ENCODE measurements at places on chromosomes 2 and 18.

- no peak for DNase-seq
Observed at GRCh38 chr2:38636069-38636468, 29.8 kb upstream of the GALM start.

GRCh38 chr18:48754993-48755473 lies 195.7 kb downstream of the SMAD7 start:
- no peak for DNase-seq

- no peak for DNase-seq
Observed at GRCh38 chr2:127463155-127463991, 45.1 kb downstream of the PROC start.

DNA sequence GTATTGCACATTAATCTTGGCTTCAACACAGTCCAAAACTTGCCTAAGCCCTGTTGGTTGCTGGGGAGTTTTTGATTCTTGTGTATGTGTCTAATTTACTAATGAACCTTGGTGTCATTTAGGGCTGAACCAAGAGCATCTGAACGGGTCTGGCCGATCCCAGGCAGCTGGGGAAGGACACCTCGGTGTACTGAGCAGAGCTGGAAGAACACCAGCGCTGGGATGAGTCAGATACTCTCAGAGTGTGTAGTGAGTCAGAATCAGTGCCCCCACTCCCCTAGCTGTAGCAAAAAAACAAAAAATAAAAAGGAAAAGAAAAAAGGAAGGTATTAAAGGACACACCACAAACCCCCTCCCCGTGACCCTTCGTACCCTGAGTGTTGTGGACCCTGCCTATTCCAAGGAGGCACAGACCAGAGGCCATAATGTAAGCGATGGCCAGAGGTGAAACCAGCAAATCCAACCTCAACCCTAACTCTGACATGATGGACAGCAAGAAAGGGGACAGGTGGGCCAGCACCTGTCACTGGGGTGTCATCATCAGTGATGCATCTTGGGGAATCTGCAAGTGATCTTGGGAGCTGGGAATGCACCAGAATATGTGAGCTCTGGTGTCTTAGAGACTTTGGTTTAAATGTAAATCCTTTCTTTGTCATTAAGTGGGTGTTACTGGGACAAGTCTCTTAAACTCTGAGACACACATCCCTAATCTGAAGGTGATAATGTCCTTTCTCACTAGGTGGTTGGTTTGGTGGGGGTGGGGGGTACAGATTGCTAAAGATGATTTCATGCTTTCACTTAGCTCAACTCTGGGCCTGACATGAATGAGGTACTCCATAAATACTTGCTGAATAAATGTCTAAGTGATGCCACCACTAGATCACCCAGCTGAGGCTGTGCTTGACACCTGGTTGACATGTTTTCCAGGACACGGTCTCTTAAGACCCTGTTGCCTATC lies 34.2 kb upstream of the NCOA1 start:
- DNase-seq = no peak

DNA sequence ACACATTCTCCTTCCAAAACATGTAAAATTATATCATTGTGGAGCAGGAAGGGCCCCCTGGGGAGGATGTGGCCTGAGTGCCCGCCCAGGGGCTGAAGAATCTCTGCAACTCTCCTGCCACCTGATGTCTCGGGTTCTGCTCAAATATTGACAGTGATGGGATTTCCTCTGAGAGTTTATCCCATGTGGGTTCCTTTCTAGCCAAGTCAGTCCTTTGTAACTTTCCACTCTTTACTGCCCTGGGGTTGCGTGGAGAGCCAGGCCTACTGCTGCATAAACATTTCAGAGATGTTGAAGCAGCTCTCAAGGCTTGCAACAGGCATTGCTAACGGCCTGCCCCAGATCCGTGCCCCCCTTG lies 4.0 kb upstream of the RAB17 start:
- DNase-seq = no peak

DNA sequence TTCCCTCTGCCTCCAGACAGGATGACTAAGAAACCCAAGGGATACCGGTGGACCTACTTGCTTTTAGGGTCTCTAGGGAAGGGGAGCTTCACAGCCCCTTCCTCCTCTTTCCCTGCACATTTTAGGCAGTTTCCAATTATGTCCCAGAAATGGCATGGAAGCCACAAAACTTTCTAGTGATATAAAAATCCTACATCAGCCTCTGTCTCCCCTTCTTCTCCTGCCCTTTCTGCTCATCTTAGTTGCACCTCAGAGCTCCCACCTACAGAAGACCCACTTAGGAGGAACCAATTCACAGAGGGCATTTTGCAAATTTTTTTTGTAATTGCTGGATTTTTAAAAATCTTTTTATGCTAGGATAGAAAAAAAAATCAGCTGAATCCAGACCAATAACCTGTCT lies 263.1 kb downstream of the TNS1 start:
- no peak for DNase-seq

DNA sequence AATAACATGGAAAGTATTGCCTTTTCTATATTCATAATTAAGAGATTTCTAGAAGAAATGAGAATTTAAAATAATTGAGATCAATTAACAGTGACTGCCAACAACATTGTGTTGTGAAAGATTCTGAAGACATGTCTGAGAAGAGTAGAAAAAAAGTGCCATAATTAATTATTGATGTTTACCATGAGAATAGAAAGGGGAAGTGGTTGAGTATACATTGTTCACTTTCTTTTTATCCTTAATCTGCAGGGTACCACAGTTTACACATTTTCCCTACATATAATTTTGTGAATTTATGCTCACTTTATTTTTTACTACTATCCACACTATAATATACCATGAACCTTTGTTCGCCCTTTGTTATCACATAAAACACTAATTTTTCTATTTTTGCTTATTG lies 47.1 kb upstream of the UBE2E3 start:
- no peak for DNase-seq

DNA sequence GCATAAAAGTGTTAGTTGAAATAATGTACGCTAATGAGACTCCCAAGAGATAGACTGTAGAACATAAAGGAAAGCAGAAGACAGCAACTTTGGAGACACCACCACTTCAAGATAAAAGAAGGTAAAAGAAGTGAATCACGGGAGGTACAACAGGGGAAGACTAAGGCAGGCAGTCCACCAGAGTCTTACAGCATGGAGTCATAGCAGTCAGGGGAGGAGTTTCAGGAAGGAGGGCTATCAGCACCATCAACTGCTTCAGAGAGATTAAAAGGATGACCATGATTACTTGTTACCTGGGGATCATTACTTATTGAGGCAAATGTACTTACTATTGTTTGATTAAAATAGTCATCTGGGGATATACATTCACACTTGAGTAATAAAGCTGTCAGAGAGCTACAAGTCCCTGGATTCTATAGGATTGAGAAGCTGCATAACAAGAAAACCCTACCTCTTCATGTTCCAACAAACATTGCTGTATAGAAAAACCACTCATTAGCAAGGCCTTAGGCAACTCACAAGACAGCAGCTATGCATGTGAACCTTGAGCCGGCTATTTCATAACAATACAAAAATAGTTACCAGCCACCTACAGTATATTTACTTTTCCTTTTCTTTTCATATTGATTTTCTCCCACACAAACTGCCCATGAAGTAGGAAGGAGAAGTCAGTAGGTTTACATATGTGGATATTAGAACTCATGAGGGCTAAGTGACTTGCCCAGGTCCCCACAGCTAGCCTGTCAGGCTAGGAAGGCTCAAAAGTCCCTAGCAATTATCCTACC lies 101.7 kb downstream of the PDE11A start:
- DNase-seq = no peak

DNA sequence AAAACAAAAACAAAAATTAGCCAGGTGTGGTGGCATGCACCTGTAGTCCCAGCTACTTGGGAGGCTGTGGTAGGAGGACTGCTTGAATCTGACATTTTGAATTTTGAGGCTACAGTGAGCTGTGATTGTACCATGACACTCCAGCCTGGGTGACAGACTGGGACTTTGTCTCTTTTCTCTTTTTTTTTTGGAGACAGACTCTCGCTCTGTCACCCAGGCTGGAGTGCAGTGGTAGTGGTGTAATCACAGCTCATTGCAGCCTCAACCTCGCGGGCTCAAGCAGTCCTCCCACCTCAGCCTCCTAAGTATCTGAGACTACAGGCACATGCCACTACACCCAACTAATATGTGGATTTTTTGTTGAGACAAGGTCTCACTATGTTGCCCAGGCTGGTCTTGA lies 35.6 kb downstream of the ANKRD44 start:
- no peak for DNase-seq

GRCh38 chr2:1973636-1974035 lies 229.3 kb upstream of the PXDN start:
- DNase-seq = no peak

DNA sequence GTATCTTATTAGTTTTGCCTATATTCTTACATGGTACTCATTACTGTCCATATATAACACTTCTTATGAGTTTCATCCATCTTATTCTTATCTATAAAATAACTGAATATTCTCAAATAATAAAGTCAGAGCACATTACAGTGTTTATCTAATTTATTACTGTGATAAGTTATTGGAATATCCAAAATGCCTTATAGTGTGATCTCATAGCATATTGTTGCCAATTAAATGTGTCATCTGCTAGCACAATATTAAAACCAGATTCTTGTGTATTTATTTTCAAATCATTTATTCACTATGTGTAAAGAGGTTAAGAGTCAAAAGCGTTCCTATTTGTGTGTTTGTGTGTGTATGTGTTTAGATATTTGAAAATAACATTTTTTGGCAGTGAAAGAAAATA lies 151.9 kb downstream of the WDR7 start:
- no peak for DNase-seq
